ENCODE measurements at places on chromosomes 16 and 17.

GRCh38 chr17:71458322-71458721, 662.5 kb upstream of the SOX9 start:
- no peak for DNase-seq

DNA sequence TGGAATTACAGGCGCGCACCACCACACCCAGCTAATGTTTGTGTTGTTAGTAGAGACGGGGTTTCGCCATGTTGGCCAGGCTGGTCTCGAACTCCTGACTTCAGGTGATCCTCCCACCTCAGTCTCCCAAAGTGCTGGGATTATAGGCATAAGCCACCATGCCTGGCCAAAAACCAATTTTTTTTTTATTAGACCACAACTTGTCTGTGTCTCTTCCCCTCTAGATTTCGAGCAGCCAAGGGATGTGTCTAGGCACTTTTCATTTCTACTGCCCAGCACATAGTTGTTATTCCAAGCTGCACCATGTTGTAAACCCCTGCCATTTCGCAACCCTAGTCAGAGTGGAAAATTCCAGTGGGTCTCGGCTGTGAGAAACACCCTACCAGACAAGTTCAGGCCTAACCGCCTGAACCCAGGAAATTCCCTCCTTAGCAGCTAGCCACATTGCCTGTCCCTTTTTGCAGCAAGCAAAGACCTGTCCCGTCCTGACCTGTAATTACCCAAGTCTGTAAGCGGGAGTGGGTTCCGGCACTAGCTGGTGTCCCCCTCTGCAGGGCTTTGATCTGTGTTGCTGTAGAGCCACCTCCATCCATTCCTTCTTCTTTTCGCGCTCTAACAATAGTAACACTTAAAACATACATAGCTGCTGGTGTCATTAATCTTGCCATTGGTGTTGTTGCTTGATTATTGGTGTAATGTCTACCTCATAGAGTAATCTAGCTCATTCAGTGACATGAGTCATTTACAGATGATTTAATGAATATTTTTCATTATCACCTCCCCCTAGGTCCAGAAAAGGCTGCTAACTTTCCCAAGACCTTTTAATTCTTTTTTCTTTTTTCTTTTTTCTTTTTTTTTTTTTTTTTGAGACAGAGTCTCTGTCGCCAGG, 77.3 kb upstream of the ATF7IP2 start:
- no peak for DNase-seq

GRCh38 chr17:77734371-77735080, 224.0 kb upstream of the TNRC6C start:
- peak; percentile 90 for DNase-seq

- peak; percentile 23 for DNase-seq
Observed at GRCh38 chr17:64081802-64082799, 47.8 kb downstream of the ERN1 start.

DNA sequence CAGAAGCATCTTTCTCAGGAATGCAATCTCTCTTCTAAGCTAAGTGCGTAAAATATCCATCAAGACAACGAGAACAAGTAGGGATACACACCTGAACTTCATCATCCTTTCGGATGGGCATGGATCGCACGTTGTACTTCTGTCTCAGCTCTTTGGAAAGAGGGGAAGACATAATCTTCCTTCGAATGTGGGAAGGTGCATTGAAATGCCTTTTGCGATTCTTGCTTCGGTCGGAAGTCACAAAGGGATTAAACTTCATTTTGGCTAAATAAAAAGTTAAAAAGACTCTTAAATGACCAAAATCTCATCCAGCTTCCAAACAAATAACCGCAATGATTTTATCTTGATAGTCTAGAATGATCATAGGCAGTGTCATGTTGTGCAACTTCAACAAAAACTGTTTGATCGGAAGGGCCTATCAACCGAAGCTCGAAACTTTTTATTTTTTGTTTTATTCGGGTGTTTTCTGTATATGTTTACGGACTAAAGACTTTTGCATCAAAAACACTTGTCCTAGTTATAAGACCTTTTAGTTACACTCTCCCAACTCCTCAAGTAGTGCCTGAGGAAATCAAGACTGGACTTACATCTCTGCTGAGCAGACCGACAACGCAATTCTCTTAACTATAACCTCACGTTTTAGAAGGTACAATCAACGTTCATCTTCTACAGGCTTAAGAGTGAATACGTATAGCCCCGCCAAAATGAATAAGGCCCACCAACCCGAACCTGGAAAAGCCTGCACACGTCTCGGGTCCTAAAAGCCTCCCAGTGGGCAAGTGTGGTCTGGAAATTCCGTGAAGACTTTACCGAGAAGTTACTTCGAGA, 727 bp downstream of the RPL26 start:
- no peak for DNase-seq
